HFFc6 (cell line): ENCODE measurements at places on chromosomes 3 and 15. TPM values are rescaled to one million over a fixed set of nuclear protein-coding genes. Genes with fewer than 3 reads are reported as not detected.

Gene SCN5A
- 0.28 TPM in 1 of 2 replicates, not detected in the other for total RNA-seq

Gene NME9
- total RNA-seq: not detected in 3 replicates

Gene ANKDD1A
- total RNA-seq: 1.4 and 1.9 TPM in 2 replicates

Gene LEKR1
- 0.52 and 0.91 TPM in 2 replicates for total RNA-seq

Gene SAXO2
- 1.1 to 2.1 TPM (median 1.3 TPM) in 3 replicates for total RNA-seq

Gene FAM3D
- total RNA-seq: not detected in 3 replicates

Gene GATM
- total RNA-seq: 0.34 to 0.41 TPM (median 0.38 TPM) in 3 replicates

DNA sequence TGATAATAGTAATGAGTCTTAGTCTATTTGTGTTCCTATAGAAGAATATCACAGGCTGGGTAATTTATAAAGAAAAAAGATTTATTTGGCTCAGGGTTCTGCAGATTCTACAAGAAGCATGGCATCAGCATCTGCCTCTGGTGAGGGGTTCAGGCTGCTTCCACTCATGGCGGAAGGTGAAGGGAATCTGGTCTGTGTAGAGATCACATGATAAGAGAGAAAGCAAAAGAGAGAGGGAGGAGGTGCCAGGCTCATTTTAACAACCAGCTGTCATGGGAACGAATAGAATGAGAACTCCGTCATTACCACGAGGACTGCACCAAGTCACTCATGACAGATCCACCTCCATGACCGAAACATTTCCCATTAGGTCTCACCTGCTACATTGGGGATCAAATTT, 664.0 kb upstream of the SGO1 start:
- peaks cover 11% of the 10 kb centered on the region; the same call in 1 of the 2 replicates for H3K4me1 ChIP-seq
- H3K27ac ChIP-seq: no peak overlapping the region
- no peak overlapping the region for H3K4me3 ChIP-seq
- no peak for DNase-seq
- H3K27me3 ChIP-seq: no peaks in the 10 kb centered on the region
- H3K36me3 ChIP-seq: no peaks in the 10 kb centered on the region

DNA sequence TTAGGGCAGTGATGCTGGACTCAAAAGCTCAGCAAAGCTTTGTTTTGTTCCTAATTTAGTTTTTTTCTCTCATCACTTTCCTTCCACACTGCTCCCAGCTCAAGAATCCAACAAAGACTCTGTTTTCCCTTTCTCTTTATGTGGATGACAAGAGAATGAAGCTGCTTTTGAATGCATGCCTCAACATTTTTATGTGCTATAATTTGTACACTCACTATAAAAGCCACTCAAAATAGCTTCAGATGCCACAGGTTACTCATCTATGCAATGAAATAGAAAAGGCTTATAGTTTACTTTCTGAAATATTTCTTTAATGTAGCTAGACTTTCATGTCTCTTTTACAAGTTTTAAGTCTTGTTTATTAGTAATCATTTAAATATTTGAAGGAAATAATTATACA, 714.9 kb downstream of the OTOL1 start:
- no peak overlapping the region for H3K27ac ChIP-seq
- H3K27me3 ChIP-seq: no peaks in the 10 kb centered on the region
- peaks cover 20% of the 10 kb centered on the region for H3K4me1 ChIP-seq
- DNase-seq: peak; percentile 27

GRCh38 chr3:194565597-194566190, 67.5 kb downstream of the TMEM44 start:
- no peaks in the 10 kb centered on the region; the same call in 1 of the 2 replicates for H3K36me3 ChIP-seq
- peak overlapping the region; percentile 43 for H3K4me3 ChIP-seq
- peak; percentile 64 for DNase-seq
- peaks cover 4% of the 10 kb centered on the region; the same call in 1 of the 2 replicates for H3K27me3 ChIP-seq
- peak overlapping the region; percentile 79 for H3K27ac ChIP-seq

- H3K36me3 ChIP-seq: peaks cover under 1% of the 10 kb centered on the region; the same call in 1 of the 2 replicates
- no peaks in the 10 kb centered on the region; the same call in 1 of the 2 replicates for H3K27me3 ChIP-seq
- H3K4me1 ChIP-seq: no peaks in the 10 kb centered on the region
- DNase-seq: no peak
- no peak overlapping the region for H3K4me3 ChIP-seq
- H3K27ac ChIP-seq: no peak overlapping the region
Measured at GRCh38 chr15:76253691-76254473, 57.4 kb downstream of the ETFA start.

DNA sequence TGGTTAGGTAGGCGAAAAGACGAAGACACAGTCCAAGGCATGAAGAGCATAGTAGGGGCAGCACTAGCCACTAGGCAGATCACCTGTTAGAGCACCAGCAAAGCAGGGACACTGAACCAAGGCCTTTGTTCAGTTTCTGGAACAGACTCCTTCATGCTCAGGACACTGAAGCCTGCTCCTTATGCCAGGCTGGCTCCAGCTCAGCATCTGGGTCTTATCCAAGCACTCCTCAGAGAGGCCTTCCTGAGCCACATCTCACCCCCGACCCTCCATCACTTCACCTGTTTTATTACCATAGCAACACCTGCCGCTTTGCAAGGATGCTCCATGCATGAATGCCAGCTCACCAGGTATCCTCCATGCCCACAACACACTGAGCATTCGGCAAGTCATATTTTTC, 206.3 kb upstream of the CHRNA7 start:
- DNase-seq: no peak
- H3K4me1 ChIP-seq: no peaks in the 10 kb centered on the region
- no peak overlapping the region for H3K27ac ChIP-seq
- H3K4me3 ChIP-seq: no peak overlapping the region
- H3K36me3 ChIP-seq: no peaks in the 10 kb centered on the region

GRCh38 chr3:173737167-173737808, 339.7 kb downstream of the NLGN1 start:
- H3K36me3 ChIP-seq: peaks cover 17% of the 10 kb centered on the region
- peaks cover 3% of the 10 kb centered on the region for H3K27me3 ChIP-seq
- no peak for DNase-seq
- H3K4me3 ChIP-seq: no peak overlapping the region

DNA sequence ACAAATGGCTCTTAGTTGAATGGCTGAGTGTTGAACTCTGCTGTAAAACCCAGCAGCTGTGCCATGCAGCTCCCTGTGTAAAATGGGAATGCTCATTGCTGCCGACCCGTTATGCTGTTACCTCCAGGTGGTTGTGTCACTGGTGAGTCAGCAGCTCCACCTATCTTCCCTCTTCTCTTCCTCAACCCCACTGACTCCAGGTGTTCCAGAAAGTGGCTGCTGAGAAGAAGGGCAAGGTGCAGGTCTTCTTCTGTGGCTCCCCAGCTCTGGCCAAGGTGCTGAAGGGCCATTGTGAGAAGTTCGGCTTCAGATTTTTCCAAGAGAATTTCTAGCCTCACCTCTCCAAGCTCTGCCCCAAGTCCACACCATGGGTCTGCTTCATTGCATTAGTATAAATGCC, 41.9 kb downstream of the NOX5 start:
- H3K36me3 ChIP-seq: no peaks in the 10 kb centered on the region
- no peak overlapping the region for H3K27ac ChIP-seq
- DNase-seq: no peak
- H3K4me1 ChIP-seq: peaks cover 11% of the 10 kb centered on the region
- H3K27me3 ChIP-seq: peaks cover 13% of the 10 kb centered on the region

DNA sequence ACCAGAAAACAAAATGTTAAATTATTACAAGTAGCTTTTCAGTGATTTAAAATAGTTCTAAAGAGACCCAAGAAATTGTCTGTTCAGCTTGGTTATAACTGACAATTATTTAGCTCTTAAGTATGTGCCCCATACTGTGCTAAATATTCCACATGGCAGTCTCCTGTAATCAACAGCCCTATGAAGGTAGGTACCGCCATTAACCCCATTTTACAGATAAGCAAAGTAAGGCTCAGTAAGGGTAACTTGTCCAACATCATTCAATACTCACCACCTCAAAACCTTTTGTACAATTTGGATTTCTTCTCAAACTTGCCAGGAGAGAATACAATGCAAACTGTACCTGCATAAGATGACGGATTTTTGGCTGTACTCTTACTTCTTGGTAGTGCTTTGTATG, 33.9 kb downstream of the ADPGK start:
- H3K4me3 ChIP-seq: no peak overlapping the region
- no peak for DNase-seq
- H3K36me3 ChIP-seq: peaks cover 23% of the 10 kb centered on the region
- peaks cover 5% of the 10 kb centered on the region; the same call in 1 of the 2 replicates for H3K4me1 ChIP-seq

DNA sequence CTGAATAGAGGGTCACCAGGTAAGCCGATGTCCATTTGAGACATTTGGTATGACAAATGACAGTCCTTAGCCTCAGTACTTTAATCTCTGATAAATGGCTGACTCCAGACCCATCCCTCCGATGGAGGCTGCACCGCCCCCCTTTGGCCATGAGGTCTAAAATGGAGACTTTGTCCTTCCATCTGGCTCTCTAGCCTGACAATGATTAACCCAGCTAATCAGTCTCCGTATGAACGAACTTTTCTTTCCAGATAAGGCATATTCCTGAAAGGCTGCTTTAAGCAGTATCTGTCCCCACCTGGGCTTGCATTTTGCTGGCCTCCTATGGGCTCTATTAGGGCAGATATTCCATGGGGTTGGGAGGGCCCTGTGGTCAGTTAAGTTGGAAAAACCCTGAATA, 10.8 kb upstream of the MYZAP start:
- no peak overlapping the region for H3K4me3 ChIP-seq
- H3K36me3 ChIP-seq: peaks cover 12% of the 10 kb centered on the region
- H3K27ac ChIP-seq: no peak overlapping the region
- no peaks in the 10 kb centered on the region; the same call in 1 of the 2 replicates for H3K4me1 ChIP-seq
- DNase-seq: no peak
- H3K27me3 ChIP-seq: peaks cover 23% of the 10 kb centered on the region

- no peaks in the 10 kb centered on the region for H3K36me3 ChIP-seq
- no peak overlapping the region for H3K4me3 ChIP-seq
- H3K27me3 ChIP-seq: peaks cover 4% of the 10 kb centered on the region
- H3K4me1 ChIP-seq: no peaks in the 10 kb centered on the region
Measured at GRCh38 chr15:91075739-91076138, 24.3 kb upstream of the SV2B start.

DNA sequence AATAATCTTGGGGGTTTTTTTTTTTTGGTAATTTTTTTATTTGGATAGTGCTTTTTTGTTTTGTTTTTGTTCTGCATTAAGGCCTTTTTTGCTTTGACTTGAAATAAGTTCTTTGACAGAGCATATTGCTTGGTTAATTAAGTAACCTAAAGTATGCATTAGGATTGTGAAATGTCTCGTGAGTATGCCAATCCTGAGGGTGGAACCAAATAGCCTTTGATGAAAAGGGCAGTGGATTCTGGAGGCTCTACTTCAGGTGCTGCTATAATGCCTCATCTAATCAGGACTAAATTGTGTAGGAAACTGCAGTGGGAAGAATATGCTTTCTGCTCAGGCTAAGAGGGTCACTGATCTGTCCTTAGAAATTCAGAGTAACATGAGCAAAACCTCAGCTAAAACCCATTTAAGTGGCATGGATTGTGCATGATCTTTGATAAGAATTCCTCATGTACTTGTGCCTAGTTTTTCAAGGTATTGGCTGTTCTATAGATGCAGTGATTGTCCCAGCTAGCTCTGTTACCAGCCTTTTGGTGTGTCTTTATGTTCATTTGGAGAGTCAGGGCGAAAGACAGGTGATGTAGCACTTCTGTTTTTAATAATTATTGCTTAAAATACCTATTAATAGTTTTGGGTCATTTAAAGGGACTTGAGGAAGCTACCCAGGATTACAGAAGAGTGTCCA, 15.4 kb downstream of the CDV3 start:
- peaks cover 81% of the 10 kb centered on the region for H3K4me1 ChIP-seq
- H3K36me3 ChIP-seq: peaks cover 32% of the 10 kb centered on the region
- H3K4me3 ChIP-seq: no peak overlapping the region
- H3K27ac ChIP-seq: peak overlapping the region; percentile 55

DNA sequence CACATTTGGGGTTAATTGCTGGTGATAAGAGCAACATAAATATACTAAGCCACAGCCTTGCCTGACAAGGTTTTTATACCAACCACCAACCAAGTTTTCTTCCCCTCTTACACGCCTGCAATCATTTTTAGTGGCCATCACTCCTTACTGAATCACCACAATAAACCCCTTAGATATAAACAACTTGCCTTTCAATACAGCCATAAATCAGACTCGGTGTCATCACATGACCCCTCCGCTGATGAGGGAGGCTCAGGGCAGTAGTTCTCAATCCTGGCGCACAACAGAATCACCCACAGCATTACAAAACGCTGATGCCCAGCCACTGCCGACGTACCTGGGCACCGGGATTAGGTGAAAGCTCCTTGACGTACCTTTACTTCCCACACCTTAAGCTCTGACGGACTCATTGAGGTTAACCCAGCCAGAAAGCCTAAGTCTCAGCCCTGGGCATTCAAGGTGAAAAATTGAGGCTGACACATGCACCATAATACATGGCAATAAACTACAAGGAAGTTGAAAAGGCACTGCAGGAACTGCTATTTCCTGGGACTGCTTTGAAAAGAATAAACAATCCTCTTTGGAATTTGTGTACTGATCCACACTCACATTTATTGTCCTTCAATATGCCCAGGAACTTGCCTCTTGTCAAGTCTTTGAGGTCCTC, 17.1 kb downstream of the ADCY5 start:
- H3K36me3 ChIP-seq: no peaks in the 10 kb centered on the region
- no peak overlapping the region for H3K4me3 ChIP-seq
- no peak for DNase-seq
- H3K27ac ChIP-seq: no peak overlapping the region
- H3K4me1 ChIP-seq: no peaks in the 10 kb centered on the region

DNA sequence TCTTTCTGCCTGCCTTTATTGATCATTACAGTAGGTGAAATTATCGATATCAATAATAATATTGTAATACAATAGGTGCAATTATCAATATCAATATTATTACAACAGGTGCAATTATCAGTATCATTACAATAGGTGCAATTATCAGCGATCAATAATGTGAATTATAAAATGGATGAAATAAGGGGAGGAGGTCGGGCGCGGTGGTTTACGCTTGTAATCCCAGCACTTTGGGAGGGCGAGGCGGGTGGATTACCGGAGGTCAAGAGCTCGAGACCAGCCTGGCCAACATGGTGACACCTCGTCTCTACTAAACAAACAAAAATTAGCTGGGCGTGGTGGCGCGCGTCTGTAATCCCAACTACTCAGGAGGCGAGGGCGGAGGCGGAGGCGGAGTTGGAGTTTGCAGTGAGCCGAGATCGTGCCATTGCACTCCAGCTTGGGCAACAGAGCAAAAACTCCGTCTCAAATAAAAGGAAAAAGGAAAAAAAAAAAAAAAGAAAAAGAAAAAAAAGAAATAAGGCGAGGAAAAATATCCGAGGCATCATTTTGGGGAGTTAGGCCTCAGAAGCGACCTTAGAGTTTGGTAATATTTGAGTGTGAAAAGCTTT, 611 bp upstream of the BNIP2 start:
- peaks cover 2% of the 10 kb centered on the region for H3K27me3 ChIP-seq
- peaks cover 45% of the 10 kb centered on the region for H3K4me1 ChIP-seq
- peak overlapping the region; percentile 96 for H3K4me3 ChIP-seq

DNA sequence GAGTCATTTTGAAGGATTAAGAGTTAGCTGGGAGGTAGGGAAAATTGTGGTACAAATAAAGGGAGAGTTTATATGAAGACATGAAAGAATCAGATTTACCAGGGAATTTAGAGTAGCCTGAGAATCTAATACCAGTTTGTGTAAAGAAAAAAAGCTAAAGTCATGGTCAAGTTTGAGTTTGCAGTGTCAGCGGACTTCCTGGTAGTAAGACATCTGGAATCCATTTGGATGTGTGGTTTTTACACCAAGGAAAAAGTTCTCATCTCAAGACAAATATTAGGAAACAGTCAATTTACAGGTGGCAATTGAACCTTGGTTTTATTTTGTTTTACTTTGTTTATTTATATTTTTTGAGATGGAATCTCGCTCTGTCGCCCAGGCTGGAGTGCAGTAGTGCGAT, 1.5 kb upstream of the P2RY12 start:
- no peak for DNase-seq
- H3K4me3 ChIP-seq: no peak overlapping the region
- H3K36me3 ChIP-seq: no peaks in the 10 kb centered on the region
- H3K4me1 ChIP-seq: peaks cover 23% of the 10 kb centered on the region
